ENCODE measurements at places on chromosomes 3 and 15.

DNA sequence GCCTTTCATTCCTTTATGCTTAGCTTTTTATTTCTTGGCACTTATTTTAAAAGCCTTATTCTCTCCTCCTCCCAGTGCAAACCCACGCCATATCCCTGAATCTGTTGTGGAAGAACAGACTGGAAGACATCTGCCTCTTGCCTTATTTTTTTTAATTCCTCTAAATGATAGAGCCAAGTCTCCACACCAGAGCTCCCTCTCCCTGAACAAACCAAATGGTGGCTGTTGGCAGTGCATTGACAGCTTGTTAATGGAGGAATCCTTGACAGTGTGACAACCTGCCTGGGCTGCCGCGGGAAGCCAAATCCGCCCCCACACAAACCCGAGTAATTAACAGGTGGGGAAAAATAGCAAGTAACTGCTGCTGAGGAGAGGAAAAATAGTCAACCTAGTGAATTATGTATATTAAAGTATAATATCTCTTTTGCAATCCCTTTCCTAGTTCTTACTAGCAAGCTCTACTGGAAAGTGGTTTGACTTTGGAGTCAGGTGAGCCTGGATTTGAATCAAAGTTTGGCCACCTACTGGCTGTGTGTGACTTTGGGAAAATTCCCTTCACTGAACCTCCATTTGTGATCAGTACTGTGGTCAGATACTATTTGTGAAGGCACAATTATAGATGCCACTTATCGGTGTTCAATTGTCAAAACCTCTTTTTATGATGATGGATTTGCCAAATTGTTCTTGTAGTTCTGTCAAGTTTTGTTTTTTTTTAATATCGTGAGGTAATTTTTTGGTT is 589.6 kb downstream of the PDCD6IP start:
- peak; percentile 4 for DNase-seq

DNA sequence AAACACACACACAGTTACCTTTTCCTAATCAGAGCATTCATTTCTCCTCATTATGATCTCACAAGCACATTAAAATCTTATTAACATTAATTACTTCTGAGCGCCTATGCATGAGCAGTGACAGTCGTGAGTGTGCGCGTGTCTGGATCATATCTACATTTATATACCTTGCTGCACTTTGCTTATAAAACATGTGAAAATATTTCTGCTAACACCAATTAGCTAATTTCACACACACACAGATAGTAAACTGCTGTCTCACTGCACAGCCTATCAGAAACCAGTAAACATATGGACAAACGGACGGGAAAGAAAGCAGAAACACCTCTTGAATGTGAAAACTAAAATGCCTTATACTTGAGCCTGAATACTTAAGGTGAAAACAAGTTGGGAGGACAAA is 64.8 kb downstream of the ZBTB20 start:
- no peak for DNase-seq

DNA sequence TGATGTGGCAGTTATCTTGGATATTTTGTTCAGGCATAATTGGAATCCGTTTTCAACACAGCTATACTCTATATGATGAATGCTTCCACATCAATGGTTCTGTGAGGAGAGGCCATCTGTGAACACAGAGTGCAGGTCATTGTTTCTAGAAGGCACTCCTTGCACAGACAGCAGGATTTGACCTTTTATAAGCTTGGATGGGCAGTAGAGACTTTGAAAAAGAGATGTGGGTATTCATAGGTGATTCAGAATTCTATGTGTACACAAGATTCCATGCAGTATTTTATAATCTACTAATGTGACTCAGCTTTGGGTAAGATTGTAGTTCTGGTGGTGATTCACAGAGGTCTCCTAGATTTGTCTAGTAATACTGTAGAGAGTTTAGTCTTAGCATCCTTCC is 12.5 kb downstream of the ARPP21 start:
- no peak for DNase-seq

DNA sequence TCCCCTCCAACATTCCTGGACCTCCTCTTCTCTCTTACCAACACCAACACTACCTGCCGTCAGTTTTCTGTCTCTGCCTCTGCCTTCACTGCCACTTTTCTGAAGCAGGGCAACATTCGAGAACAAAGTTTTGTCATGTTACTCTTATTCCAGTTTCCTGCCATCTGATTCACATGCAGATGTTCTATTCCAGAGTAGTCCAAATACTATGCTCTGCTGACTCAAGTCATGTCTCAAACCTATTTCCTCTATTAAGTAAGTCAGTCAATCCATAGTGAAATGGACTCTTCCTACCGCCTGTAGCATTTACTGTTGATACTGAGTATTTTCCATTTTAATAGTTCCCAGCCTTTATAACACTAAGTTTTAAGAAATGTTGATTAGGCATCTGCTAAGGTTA is 43.4 kb downstream of the ESYT3 start:
- no peak for DNase-seq

DNA sequence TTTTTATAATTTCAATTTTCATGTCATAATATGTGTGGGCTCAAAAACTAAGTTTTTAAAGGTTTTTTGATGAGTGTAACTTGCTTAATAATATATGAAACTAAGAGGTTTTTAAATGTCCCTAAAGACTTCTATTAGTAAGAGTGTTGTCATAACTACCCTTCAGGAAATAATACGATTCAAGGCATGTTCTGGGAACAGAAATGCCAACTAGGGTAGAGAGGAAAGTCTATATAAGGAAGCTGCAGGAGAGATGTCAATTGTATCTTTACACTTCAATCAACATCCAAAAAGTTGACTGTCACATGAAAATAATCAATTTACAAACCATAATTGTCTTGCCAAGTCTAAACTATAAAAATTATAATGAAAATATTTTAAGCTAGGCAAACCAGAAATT is 76.3 kb downstream of the SMARCC1 start:
- DNase-seq: no peak

- DNase-seq: peak; percentile 72
These were observed 86.9 kb downstream of the KLF15 start for GRCh38 chr3:126270145-126270811.

GRCh38 chr3:12922881-12923431 is 81.6 kb upstream of the RPL32 start:
- no peak for DNase-seq

GRCh38 chr15:60708684-60709083 is 229.7 kb upstream of the ICE2 start:
- no peak for DNase-seq

DNA sequence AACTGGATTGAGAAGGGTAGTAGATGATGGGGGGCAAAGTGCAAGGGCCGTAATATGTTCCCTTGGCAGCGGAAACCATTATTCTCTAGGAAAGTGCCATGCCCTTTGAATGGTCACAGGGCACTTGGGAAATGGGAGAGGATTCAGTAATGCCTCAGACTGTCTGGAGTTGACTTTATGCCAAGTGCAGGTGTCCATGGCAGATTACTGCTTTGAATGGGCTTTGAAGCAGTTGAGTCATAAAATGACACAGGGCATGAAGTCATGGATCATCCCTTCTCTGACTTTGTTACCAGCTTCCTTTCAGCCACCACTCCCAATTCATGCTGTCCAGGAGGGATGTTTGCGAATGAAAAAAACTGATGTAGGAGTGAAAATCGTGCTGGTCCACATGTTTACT is 20.1 kb downstream of the AADACL2 start:
- DNase-seq: no peak

GRCh38 chr3:195906865-195907683 is 1.3 kb downstream of the TNK2 start:
- no peak for DNase-seq

- no peak for DNase-seq
These were observed 599.3 kb downstream of the FGF12 start for GRCh38 chr3:192128060-192128459.

DNA sequence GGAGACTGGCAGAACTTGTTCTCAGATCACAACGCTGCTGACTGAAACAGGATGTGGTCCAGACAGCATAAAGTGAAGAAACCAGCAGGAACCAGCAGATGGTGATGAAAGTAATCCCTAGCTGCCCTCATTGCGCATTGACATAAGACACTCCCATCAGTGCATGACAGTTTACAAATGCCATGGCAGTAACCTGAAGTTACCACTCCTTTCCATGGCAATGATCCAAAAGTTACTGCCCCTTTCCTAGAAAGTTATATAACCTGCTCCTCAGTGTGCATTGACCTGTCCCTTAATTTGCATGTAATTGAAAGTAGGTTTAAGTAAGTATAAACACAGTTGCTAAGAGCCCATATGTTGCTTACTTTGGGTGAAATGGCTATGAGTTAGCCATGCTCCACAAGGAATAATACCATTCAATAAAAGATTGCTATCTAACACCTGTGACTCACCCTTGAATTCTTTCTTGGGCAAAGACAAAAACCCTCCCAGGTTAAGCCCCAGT is 149.1 kb upstream of the CD96 start:
- no peak for DNase-seq

GRCh38 chr15:45326741-45327140 is 51.6 kb downstream of the GATM start:
- DNase-seq: no peak

DNA sequence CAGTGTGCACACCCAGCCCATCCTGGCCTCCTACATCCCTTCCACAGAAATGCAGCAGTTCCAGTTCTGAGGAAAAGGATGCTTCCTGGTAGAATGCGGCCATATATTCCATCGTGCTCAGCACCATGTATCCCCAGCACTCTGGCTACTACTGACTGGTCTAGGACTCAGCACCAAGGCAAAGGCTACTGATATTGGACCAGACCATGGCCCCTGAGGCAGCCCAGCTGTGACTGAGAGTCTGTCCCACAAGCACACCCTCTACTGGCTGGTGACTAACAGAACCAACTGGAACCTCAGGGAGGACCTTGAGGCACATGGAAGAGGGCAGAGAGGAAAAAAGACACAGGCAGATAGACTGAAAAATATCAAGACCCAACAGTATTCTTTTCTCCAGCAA is 30.0 kb downstream of the TARS3 start:
- no peak for DNase-seq

GRCh38 chr15:100627789-100628395 is 25.5 kb downstream of the ASB7 start:
- DNase-seq: peak; percentile 33

- DNase-seq: no peak
These were observed 469.1 kb downstream of the SOX2 start for GRCh38 chr3:182180654-182181385.

DNA sequence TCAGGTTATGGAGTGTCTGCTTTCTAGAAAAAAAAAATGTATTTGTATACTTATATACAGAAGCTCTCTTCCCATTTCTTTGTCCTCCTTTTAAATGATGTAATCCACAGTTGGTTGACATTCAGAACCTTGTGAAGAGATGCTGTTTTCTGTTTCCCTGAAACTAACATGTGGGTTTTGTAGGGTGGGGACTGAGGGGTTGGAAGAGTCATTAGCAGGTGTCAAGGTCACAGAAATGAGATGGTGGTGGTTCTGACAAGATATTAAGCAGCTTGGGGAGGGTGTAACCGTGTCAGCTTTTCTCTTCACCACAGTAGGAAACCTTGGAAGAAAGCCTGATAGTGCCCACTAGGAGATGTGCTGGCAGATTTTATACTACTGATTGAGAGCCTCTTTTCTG is 2.4 kb downstream of the RASA2 start:
- DNase-seq: no peak

- peak; percentile 16 for DNase-seq
These were observed 155.4 kb upstream of the GOLGA6L4 start for GRCh38 chr15:84079885-84080777.

GRCh38 chr3:183281126-183281797 is 28.2 kb downstream of the B3GNT5 start:
- no peak for DNase-seq

- no peak for DNase-seq
These were observed 98.3 kb downstream of the MEX3B start for GRCh38 chr15:81947548-81947947.

DNA sequence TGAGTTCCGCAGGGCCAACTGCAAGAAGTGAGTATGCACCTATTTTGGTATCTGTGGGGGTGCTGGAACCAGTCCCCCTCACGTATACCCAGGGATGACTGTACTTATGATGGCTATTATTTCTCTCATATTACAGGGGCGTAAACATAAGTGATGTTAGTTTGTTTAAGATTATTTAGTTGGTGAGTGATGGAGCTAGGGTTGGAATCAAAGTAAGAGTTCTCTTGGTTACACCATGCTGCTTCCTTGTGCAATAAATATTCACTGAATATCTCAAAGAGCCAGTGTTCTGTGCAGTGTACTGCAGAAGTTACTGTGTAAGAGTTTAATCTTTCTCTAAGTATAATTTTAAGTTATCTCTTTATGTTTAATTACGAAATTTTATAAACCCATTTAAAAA is 12.8 kb upstream of the UTS2B start:
- DNase-seq: no peak

All from hypothalamus (tissue), 51 donors.